ENCODE measurements at places on chromosomes 4 and X.

DNA sequence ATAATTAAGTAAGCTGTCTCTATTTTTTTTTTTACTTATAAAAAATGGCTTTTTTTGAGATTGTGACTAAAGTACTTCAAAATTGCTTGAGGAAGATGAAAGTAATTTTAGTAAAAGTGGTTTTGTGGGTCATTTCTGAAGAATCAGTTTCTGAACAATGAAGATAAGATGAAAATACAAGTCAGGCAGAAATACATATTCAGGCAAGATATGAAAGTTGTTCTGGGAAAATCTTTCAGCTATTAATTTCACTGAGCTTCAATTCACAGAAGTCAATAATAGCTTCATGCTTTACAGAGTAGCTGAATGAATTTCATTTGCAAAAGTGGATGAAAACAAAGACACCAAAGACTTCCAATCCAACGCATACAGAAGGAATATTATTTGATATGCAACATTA is 305.2 kb upstream of the ARSJ start:
- DNase-seq: no peak

GRCh38 chr4:2353222-2354107 is 65.0 kb downstream of the ZFYVE28 start:
- no peak for DNase-seq

DNA sequence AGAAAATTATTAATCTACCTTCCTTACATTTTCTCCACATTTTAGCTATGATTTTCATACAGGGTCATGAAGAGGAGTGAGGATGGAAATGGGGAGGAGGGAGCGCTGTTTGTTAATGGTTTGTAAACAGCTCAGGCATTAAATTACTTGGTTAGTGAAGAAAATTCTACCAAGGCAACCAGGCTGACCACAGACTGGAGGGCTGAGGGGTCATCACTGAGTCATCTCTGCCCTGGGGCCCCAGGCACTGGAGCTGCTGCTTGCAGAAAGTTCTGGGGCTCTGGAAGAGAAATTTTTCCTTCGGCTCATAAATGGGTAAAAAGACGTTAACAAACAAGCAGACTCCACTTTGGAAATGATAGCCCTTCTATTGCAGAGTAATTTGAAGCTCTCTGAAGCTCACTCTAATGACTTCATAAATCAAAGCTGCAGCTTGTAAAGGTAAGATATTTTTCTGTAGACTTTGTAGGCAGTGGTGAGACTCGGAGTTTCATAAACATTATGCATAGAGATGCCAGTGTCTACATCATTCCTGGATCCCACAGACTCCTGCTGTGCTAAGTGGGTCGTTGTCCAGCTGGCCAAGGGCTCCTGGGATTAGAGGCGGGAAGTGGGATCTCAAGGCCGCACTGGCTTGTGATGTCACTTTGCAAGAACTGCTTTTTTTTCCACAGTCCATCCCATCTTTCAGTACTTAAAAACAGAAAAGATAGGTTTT is 159.6 kb downstream of the PTTG2 start:
- DNase-seq: no peak

DNA sequence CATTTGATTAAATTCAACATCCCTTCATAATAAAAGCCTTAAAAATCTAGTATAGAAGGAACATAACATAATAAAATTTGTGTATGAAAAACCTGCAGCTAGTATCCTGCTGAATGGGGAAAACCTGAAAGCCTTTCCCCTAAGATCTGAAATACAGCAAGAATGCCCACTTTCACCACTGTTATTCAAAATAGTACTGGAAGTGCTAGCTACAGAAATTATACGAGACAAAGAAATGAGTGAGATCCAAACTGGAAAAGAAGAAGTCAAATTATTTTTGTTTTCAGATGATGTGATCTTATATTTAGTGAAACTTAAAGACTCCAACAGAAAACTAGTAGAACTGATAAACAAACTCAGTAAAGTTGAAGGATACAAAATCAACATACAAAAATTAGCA is 152.9 kb downstream of the RTL3 start:
- no peak for DNase-seq

- no peak for DNase-seq
Measured at GRCh38 chr4:43380093-43380492, 487.6 kb downstream of the GRXCR1 start.

GRCh38 chrX:77440330-77440729 is 6.9 kb upstream of the FGF16 start:
- DNase-seq: no peak

- DNase-seq: no peak
Measured at GRCh38 chr4:1516261-1516660, 110.0 kb upstream of the NKX1-1 start.

GRCh38 chr4:73727685-73728084 is 12.7 kb upstream of the CXCL8 start:
- DNase-seq: no peak

DNA sequence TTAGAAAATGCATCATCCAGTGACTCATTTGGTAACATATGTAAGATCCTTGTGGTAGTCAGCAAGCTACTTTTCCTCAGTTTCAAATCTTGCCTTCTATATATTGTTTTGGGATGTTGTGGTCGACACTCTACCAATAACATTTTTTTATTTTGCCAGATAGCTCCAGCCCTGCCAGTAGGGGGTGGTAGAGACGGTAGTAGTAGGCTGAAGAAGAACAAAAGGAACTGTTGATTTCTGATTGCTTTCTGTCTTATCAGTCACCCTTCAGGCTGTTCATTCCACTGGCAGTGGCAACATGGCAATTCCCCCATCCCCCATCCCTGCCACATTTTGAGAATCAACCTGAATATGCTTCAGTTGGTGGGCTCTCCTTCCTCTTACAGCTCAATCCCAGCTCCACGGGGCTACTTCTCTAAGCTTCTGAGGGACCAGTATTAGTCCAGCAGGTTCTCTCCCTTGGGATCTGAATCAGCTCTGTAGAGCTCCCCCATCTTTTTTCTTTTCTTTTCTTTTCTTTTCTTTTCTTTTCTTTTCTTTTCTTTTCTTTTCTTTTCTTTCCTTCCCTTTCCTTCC is 171.5 kb upstream of the VEGFC start:
- no peak for DNase-seq

- no peak for DNase-seq
Measured at GRCh38 chr4:38190717-38191178, 230.6 kb downstream of the PTTG2 start.

- no peak for DNase-seq
Measured at GRCh38 chrX:53262918-53263394, 18.4 kb downstream of the IQSEC2 start.

DNA sequence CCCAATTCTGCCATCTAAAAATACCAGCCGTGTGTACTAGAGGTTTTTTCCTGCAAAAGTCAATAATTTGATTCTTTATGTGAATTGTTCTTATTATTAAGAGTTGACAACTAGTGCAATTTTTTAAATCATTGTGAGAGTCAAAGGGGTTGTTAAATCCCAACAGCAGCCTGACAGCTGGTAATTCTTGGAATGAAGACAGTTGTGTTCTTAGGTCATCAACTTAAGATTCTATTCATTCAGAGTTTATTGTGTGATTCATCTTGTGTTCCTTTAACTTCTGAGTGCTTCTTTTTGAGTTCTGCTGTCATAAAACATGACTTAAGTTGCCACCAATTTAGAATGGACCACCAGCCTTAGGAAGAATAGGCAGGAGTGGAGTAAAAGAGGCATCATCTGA is 329.0 kb downstream of the NAF1 start:
- no peak for DNase-seq

DNA sequence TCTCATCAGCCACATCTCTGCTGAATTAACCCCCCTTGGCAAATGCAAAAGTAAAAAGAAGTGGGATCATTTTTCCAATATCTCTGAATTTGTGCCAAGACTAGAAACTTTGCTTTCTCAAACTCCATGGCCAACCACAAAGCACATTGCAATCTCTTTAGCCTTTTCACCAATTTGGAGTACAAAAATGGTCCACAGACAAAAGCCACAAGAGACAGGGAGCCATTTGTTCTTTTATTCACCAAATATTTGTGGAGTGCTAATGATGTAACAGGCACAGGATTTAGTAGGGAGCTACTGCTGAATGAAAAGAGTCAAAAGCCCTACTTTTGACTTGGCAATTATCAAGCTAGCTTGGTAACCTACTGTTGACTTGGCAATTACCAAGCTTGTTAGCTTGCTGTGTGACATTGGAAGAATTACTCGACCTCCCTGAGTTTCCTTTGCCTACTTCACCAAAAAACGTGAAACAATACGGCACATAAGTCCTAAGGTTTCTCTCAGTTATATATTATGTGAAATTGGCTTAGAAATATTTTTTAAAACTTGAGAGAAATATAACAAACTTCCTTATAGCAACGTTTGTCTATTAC is 97.1 kb upstream of the KLF3 start:
- DNase-seq: no peak

- no peak for DNase-seq
Measured at GRCh38 chrX:49037883-49038475, 5.2 kb downstream of the TFE3 start.

GRCh38 chr4:149553959-149554520 is 261.6 kb downstream of the IQCM start:
- no peak for DNase-seq

DNA sequence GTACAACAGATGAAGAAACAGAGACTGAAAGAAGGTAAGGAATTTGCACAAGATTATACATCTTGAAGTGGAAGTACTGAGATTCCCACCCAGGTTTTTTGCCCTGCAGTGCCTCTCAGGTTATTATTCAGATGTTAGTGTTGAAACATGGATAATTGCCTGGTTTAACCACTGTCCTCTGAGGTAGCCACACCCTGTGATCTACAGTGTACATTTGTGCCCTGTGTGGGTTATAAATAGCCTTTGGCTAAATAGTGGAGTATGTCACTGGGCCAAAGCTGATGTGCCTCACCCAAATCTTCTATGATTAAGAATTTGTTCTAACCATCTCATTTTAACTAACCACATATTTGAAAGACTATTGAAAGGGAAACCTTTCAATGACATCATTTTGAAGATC is 5.4 kb upstream of the ASB5 start:
- no peak for DNase-seq

DNA sequence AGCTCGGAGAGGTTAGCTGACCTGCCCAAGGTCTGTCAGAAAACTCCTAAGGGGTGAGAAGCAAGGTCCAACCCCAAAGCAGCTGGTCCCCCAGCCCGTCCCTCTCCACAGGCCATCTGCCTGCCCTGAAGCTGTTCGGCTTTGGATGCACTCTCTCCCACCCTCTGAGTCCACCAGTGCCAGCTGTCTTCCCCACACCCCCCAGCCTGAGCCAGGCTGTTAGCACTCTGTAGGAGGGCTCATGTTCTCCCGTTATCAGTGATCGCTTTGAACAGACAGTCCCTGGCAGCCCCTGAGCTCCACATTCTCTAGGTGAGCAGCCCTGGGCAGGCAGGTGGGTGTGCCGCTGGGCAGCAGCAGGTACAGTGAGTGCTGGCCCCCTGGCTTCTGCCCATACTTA is 16.0 kb downstream of the ZNF185 start:
- no peak for DNase-seq

DNA sequence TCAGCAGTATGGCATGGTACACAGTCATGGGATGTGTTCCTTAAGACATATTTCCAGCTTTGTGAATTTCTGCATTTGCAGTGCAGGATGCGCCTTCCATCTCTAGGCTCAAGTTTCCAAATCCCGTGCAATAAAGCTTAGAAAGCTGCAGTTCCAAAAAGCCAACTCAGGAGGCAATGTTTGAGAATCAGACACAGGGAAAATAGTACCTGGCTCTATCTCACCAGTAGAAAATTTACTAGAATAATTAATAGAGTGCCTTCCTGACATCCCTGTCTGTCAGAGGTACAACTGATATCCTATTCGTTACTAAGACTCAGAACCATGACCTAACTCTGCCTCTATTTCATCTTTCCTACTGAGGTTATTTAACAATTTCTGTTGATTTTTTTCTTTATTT is 1333.0 kb downstream of the PCDH19 start:
- no peak for DNase-seq
